HCT116 (cell line): ENCODE measurements at places on chromosomes 12 and 14. TPM values are rescaled to one million over a fixed set of nuclear protein-coding genes. Genes with fewer than 3 reads are reported as not detected.

GRCh38 chr12:9319842-9320173 is 111.6 kb upstream of the PZP start:
- H3K27me3 ChIP-seq, result no peaks in the 10 kb centered on the region
- no peaks in the 10 kb centered on the region for H3K4me1 ChIP-seq
- DNase-seq, result no peak
- H3K36me3 ChIP-seq, result no peaks in the 10 kb centered on the region
- no peak overlapping the region for H3K4me3 ChIP-seq

- no peaks in the 10 kb centered on the region for H3K27me3 ChIP-seq
- no peak for DNase-seq
- no peaks in the 10 kb centered on the region; the same call in 1 of the 2 replicates for H3K36me3 ChIP-seq
- H3K27ac ChIP-seq, result no peak overlapping the region
- no peak overlapping the region for H3K4me3 ChIP-seq
Observed at GRCh38 chr12:53193985-53194716, 12.9 kb downstream of the ITGB7 start.

DNA sequence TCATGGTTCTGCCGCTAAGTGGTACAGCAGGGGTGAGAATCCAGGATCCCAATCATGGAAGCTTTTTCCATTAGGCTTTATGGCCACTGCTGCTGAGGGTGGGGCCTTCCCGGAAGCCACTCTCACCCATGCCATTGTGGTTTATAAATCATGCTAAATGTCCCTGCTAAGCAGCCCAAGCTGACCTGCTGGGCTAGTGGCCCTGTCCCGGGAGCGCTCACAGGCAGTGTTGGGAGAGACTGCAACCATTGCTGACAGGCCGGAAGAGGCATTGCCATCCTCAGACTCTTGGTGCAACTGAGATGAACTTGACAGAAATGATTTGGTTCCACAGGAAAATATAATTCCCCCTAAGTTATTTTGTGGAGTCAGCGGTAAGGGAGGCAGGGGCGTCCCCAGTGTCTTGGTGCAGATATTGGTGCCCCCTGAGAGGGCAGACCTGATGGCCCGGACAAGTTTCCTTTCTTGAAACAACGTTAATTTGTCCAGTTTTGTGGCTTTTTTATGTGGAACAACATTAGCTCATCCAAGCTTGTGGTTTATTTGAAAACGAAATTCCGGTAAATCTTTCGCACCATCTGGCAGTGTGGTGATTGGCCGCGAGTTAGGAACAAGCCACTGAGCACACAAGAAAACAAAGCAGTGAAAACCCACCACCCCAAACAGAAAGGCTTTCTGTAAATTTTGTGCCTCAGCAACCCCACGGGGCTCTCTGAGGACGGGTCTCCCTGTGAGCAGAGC is 82.3 kb downstream of the SSPN start:
- H3K27me3 ChIP-seq, result no peaks in the 10 kb centered on the region
- no peaks in the 10 kb centered on the region for H3K4me1 ChIP-seq
- DNase-seq, result no peak
- no peak overlapping the region for H3K4me3 ChIP-seq

DNA sequence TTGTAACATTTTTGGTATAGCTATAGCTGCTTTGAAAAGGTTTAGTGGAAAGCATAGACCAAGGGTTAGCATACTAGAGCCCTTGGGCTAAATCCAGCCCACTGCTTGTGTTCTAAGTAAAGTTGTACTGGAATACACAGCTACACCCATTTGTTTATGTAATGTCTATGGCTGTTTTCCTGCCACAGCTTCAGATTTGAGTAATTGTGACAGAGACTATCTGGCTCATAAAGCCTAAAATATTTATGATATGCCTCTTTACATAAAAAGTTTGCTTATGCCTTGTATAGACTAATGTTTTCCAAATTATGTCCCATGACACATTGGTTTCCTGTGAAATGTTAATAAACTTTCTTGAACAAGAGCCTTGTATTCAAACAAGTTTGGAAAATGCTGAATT is 234.8 kb upstream of the ATP2B1 start:
- H3K27me3 ChIP-seq, result no peaks in the 10 kb centered on the region
- DNase-seq, result no peak
- no peaks in the 10 kb centered on the region for H3K36me3 ChIP-seq
- peaks cover 9% of the 10 kb centered on the region for H3K4me1 ChIP-seq
- no peak overlapping the region for H3K4me3 ChIP-seq

The NELL2 gene
- total RNA-seq, result 1.1 TPM
